ENCODE measurements at places on chromosomes 6 and 20.

GRCh38 chr20:32470025-32470861 lies 112.1 kb downstream of the ASXL1 start:
- peak; percentile 70 for DNase-seq

DNA sequence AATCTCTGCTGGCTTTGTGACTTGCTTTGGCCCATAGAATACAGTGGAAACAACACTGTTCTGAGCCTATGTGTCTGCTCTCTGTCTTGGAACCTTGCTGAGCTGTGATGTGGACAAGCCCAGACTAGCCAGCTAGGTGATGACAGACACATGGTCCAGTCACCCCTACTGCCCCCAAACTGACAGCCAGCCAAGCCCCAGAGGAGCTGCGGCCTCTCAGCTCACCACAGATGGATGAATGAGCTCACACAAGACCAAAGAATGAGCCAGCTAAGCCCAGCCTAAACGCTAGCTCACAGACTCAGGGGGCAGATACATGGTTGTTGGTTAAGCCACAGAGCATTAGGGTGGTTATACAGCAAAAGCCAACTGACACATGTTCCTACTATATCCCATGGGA lies 4.1 kb downstream of the AARS2 start:
- DNase-seq, result no peak

- no peak for DNase-seq
These were observed 1.2 kb upstream of the NTSR1 start for GRCh38 chr20:62707276-62707920.

DNA sequence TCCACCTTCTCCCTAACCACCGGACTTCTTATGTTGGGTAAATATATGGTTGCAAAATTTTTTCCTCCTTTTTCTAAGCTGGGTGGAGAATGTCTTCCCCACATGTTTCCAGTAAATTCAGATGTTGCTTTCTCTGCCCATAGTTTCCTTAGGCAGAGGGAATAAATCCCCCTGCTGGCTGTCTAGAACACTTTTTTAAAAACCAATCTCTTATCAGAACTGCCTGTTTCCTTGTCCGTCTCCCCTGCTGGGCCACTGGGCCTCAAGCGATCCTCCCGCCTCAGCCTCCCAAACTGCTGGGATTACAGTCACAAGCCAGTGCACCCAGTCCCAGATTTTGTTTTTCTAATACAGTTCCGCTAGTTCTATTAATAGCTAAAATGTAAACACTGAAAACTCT lies 9.9 kb upstream of the WFDC2 start:
- DNase-seq, result no peak

GRCh38 chr6:42025066-42025844 lies 25.1 kb upstream of the TAF8 start:
- peak; percentile 85 for DNase-seq

DNA sequence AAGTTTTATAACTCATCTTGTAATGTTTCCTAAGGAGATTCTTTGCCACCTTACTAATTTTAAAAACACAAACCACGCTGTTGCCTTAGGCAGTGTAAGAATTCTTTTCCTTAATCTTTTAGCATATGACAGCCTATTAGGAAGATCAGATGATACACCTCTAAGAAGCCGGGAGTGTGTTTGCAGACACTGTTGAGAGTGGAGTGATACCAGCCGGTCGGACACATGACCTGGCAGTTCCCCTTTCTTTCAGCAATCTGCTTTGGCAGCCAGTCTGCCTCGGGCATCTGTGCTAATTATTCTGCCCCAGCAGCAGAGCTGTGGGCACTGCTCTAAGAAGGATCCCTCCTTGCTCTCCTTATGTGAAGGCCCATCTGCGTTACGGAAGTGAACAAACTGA lies 50.9 kb downstream of the PLCB4 start:
- no peak for DNase-seq

DNA sequence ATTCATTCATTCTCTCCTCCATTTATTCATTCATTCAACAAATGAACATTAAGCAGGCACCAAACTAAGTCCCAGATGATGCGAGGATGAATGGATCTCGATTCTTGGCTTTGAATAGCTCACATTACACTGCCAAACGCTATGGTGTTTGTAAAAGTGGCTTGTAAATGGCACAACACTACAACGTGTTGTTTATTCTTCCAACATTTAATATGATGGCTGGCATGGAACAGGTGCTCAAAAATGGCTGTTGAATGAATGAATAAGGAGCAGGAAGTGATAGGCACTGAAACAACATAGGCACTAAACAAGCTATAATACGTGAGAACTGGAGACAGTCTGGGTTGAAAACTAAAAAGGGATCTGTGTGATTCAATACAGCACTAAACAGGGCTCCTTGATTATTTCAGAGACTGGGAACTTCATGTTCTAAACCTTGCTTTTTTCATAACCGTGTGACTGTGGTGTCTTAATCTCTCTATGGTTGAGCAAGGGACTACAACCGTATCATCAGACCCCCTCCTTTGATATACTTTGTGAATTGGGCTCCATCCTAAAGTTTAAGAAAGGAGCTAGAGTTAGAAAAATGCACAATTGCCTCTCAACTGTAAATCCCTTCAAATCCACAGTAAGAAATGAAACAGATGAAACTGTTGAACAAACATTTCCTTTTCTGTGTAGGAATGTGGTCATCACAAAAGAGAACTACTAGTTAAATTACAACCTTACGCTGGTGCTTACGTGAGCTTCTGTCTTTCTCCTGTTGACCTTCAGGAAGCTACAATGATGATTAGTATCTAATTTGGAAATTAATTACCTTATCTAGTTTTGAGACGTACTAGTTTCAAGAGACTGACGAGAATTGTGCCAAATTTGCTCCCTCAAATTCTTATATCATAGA lies 16.9 kb upstream of the SLC16A10 start:
- DNase-seq, result no peak

- DNase-seq, result no peak
These were observed 36.1 kb upstream of the THBS2 start for GRCh38 chr6:169289619-169290339.

DNA sequence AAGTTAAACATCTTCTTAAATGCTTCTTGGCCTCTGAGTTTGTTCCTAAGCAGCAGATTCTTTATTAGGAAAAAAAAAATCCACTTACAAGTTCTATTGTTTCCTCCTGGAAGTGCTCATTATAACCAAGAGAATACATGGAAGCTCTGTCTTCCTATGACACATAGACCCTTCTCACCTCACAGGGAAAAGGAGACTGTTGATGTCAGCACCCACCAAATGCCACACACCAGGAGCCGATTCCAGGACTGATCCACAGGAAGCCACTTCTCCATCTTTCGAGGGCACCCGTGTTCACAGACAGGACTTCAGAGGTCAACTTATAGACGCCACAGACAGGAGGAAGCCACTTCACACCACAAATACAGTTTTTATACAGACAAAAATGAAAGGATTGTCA lies 13.4 kb upstream of the BNIP5 start:
- DNase-seq, result no peak

DNA sequence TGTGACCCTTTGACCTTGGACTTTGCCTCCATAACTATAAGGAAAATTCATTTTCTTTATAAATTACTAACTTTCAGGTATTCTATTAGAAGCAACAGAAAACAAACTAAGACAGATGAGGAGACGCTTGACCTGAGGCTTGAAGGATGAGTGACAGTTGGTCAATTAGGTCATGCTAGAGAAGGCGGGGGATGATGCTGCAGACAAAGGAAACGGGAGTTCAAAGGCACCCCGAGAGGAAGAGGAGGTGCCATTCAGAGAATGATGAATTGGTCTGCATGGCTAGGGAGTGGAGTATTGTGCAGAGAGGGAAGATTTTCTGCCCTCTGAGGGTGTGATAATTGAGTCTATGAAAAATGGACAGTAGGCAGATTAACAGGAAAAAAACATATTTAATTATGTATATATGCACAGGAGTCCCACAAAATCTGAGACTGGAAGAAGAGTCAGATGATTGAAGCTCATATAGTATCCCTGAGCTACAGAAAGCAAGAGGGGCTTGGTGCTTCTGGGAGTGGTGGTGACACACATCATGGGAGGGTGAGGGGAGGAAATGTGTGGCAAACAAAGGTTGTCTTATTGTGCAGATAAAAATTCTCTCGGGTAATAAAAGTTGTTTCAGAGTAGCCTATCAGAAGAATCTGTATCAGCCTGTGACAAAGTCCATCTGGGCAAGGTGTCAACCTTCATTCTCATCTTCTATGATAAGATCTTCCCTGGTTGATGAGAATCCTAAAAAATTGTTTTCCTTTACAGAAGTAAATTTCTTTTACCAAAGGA lies 20.4 kb upstream of the FUCA2 start:
- DNase-seq, result peak; percentile 15

DNA sequence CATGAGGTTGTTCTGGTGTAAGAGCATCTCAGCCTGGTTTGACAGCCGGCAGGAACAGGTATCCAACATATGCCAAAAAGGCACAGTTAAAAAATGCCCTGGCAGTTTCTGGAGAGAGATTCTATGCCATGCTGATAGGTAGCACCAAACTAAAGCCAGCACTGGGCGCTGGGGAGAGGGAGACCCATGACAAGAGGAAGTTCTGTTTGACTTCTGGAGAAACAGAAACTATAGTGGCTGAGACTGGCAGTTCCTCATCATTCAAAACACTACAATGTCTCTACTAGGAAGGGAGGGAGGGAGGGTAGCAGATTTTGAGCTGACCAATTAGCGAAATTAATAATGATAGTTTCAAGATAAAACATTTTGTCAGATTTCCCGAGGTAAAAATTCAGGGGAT lies 174.1 kb downstream of the ADAT2 start:
- DNase-seq, result peak; percentile 71

GRCh38 chr6:156984178-156984738 lies 207.1 kb downstream of the ARID1B start:
- peak; percentile 65 for DNase-seq

- DNase-seq, result no peak
These were observed 41.5 kb downstream of the CDC40 start for GRCh38 chr6:110221738-110222137.

DNA sequence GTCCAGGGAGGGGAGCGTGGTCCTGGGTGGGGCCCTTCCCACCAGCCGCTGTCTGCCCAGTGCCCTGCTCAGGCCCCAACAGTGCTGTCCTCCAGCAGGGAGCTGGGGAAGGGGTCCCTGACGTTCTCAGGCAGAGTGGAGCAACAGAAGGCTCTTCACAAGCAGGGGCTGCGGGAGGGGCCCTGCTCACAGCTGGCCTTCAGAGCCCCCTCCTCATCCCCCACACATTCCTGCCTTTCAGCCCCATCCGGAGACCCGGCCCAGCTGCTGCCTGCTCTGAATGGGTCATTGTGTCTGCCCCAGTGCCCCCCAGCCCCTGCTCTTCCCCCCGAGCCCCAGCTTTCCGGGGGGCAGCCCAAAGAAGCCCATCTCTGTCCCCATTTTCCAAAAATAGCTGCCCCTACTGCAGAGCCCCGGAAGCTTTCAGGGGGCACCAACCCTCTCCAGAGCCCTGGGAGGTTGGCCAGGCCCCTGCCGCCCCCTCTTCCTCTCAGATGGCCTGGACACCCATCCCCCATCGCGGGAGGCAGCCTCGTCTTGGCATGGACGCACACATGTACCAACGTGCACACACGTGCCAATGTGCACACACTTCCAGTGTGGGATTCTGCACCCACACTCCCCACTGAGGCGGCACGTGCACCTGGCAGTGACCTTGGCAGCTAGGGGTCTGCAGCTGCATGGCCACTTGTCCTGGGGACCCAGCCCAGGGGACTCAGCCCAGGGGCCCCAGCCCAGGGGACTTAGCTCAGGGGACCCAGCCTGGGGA lies 3.7 kb downstream of the COL20A1 start:
- no peak for DNase-seq

Measured in GM12865 (cell line).